Amniotic epithelial cell (primary cell): ENCODE measurements at places on chromosomes 4 and X.

- no peak for DNase-seq
These were observed 179.6 kb downstream of the SHOX start for GRCh38 chrX:810186-810585.

- no peak for DNase-seq
These were observed 59.0 kb upstream of the ADGRA3 start for GRCh38 chr4:22574880-22575279.

DNA sequence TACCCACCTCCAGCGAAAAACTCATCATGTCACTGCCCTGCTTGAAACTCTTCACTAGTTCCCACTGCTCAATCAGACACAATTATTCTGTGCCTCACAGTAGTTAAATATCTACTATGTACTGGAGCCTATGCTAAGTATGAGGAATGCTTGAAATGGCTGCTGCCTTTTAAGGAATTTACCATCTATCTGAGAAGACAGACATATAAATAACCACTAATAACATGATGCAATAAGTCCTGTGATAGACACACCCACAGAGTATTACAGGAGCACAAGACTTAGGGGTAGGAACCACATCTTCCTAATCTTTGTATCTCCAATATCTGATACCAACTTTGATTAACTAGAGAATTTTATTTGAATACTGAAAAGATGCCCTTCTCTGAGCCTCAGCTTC lies 21.1 kb downstream of the SLC25A53 start:
- DNase-seq = peak; percentile 11

DNA sequence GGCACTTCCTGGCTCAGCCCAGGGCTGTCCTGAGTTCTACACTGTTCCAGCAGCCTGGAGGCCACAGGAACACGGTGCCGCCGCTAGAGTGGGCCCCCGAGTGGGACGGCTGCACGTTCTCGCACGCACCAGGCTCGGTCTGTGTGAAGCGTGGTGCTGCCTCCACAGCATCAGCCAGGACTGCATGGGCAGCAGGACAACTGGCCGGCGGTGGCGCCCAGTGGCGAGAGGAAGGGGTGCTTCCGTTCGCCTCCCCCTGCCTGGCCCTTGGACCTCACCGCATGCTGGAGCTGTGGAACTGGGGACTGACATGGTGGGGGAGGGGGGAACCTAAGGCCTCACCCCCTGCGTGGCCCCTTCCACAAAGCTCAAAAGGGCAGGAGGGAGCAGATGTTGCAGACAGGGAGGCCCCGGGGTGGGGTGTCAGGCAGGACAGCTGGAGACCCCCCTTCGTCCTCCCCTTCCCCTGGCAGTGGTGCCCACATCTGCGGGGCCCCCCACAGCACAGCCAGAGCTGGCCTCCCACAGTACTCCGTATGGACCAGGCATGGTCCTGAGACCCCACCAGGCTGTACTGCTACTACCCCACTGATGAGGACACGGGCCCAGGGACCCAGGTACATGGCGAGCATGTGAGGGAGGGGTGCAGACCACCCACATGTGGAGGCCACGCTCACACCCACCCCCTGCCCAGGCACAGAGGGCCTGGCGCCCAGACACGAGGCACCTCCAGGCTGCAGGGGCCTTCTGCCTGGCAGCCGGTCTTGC lies 58.5 kb downstream of the ACOX3 start:
- no peak for DNase-seq

- DNase-seq = peak; percentile 53
These were observed 1.7 kb downstream of the NSD2 start for GRCh38 chr4:1872870-1873269.

DNA sequence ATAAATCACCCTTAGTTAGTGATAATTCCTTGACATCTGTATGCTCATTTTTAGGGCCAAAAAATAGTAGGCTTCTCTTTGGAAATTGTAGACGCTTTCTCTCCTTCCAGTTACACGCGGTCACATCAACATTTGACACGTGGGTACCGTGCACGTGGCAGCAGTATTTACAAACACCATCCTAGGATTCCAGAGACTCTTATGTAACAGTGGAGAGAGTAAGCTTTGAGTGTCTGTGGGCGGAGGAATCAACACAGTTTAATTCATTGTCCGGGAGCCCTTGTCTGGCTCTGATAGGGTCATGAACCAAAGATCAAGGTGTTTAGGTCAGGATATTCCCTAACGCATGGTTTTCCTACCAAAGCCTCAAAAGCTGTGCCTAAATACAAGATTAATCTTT lies 12.2 kb downstream of the TET2 start:
- DNase-seq = peak; percentile 85

- peak; percentile 68 for DNase-seq
These were observed 257.9 kb downstream of the PCDH18 start for GRCh38 chr4:137274404-137274803.

GRCh38 chr4:121799867-121800501 lies 1.1 kb upstream of the EXOSC9 start:
- DNase-seq = no peak

DNA sequence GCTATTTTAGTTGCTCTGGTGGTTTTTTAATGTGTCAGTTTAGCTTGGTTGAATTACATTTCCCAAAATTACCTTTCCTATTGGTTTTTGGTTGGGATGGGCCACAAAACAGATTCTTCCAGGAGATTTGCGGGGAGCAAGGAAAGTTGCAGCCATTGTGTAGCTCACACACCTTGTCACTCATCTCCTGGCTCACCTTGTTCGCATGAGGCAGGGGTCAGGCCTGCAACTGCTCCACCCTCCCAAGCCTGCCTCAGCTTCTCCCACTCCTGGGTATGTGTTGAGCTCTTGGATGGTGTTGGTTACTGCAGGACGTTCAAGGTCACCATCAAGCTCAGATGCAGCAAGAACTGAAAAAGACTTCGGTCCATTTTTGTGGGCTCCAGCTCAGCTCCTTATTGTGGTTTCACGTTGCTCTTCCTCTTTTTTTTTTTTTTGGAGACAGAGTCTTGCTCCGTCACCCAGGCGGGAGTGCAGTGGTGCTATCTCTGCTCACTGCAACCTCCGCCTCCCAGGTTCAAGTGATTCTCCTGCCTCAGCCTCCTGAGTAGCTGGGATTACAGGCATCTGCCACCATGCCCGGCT lies 95.6 kb upstream of the METTL14 start:
- DNase-seq = no peak

GRCh38 chrX:132876523-132877338 lies 81.7 kb downstream of the HS6ST2 start:
- DNase-seq = peak; percentile 36

- no peak for DNase-seq
These were observed 63.8 kb upstream of the WWC2 start for GRCh38 chr4:183035256-183035655.

GRCh38 chrX:111652719-111653118 lies 28.3 kb upstream of the ALG13 start:
- DNase-seq = peak; percentile 17

DNA sequence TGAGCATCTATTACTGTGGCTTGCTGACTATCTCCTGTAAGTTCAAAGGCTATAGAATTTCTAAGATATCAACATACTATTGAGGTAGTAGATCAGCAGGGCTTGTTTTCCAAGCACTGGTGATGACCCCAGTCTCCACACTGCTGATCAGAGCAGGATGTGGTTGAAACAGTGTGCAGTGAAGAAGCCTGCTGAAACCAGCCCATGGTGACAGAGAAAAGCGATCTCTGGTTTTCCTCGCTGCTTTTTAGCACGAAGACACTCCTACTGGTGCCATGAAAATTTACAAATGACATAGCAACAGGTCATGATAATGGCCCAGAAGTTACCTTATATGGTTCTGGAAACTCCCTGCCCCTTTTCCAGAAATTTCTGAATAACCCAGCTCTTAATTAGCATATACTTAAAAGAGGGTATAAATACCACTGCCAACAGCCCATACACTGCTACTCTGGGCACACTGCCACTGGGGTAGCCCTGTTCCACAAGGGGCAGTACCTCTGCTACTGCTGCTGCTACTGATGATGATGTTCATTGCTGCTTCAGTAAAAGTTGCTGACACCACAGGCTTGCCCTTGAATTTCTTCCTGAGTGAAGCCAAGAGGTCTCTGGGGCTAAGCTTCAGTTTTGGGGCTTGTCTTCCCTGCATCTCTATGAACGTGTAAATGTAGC lies 1689.5 kb upstream of the PCDH10 start:
- DNase-seq = no peak

DNA sequence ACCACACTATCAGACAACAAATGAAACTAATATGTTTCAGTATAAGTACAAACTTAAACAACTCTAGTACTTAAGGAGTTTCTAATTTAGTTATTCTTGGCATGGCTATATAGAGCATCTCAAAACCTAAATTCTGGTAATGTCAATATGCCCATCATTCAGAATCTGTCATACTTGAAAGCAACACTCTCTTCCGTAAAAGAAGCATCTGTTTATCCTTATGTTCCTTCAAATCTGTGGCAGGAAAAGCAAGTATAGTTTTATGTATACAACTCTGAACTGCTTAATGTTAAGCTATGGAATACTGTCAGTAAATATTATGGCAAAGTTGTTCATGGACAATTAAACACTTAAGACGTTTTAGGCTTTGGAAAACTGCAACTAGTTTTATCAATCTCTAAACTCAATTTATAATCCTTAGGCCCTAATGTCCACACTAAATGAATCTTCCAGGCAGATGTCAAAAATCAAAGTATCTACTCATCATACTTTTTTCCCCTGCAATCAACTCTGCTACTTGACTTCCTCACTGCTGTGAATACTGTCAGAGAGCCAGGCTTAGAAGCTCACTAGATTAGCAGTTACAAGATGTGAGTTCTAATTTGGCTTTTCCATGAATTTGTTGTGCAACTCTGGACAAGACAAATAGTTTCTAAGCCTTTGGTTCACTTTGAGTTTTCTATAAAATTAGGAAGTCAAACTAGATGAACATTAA lies 109.4 kb downstream of the SCLT1 start:
- DNase-seq = no peak

- DNase-seq = no peak
These were observed 108.3 kb downstream of the AFAP1 start for GRCh38 chr4:7831330-7831729.

GRCh38 chr4:80382090-80382832 lies 46.7 kb downstream of the CFAP299 start:
- no peak for DNase-seq

GRCh38 chr4:181685911-181686310 lies 557.3 kb upstream of the TENM3 start:
- DNase-seq = peak; percentile 89
